Activated CD4-positive, alpha-beta T cell treated with anti-CD3 and anti-CD28 coated beads, Interleukin-2, amount 50 U/mL, for 4 hours (primary cell): ENCODE measurements at places on chromosomes 3 and 15.

GRCh38 chr3:159765030-159765859, 223.4 kb upstream of the IL12A start:
- no peak for DNase-seq

DNA sequence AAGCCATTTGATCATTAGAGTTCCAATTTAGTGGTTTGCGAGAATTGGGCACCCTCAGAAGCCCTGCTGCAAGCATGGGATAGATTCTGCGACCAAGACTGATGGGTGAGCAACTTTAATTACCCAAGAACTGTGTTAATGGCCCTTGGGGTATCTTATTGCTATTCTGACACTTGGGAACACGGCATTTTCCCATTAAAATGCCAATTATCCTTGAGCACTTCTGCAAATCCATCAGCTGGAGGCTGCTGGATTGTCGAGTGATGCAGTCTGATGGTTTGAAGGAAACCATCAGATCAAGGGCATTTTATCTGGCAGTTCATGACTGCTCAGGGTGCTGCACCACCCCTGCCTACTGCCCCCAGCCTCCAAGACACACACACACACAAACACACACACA, 183.6 kb upstream of the PROK2 start:
- no peak for DNase-seq

DNA sequence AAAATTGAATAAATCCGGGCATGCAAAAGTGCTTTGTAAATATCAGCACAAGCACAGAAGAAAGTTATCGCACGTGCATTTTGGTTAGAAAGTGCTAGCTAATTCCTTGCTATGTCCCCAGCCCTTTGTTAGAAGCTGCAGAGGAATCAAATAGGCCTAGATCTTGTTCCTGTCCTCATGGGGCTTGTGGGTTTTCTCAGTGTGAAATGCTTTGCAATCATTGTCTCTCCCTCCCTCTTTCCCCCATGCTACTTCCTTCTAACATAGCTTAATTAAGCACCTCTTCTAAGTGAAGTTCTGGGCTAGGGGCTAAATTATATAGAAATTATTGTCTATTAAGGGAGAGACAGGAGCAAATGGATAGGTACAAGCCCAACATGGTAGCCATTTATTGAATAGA, 271.7 kb downstream of the RPLP1 start:
- no peak for DNase-seq

GRCh38 chr3:155196131-155197021, 97.1 kb downstream of the STRIT1 start:
- no peak for DNase-seq

DNA sequence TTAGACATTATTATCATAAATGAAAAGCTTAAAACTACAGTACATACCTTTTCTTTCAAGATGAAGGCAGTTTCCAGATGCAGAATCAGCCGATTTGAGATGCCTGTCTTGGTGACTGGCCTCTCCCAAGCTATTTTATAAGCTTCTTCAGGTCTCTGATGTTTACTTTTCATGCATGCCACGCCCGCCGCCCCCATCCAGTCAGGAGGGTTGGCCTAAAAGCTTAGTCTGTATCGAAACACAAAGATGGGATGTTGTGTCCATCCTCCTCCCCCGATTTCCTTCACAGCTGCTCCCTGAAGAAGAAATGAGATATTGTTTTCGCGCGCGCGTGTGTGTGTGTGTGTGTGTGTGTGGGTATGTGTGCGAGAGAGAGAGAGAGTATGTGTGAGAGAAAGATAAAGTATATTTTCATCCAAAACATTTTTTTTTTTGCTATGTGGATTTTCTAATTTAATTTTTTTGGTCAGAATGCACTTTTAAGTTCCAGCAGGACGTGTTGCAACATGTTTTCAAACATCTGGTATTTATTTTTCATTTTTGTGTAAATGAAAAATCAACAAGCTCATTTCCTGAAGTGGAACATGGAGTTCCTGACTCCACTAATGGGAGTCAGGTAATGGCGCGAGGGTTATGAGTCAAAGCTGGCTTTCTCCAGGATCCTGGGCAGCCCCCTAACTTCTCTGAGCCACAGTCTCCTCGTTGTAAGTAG, at the start of gene APOD:
Gene APOD (minus strand): TSS at position 110 of the 712 bp plus-strand sequence. CDS start 4,479 bp downstream, outside the sequence.
- DNase-seq, result no peak

GRCh38 chr15:92714477-92715401, 59.2 kb upstream of the FAM174B start:
- peak; percentile 63 for DNase-seq

DNA sequence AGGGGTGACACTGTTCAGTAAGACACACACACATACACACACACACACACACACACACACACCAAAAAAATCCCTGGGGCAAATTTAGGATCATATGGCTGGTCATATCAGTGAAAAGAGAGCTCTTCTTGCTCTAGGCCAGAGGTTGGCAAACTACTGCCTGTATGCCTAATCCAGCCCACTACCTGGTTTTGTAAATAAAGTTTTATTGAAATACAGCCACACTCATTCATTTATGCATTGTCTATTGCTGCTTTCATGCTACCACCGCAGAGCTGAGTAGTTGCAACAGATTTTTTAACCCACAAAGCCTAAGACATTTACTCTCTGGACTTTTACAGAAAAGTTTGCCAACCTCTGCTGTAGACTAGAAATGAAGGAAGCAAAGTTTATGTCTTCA, 30.6 kb downstream of the ACP3 start:
- DNase-seq, result no peak

DNA sequence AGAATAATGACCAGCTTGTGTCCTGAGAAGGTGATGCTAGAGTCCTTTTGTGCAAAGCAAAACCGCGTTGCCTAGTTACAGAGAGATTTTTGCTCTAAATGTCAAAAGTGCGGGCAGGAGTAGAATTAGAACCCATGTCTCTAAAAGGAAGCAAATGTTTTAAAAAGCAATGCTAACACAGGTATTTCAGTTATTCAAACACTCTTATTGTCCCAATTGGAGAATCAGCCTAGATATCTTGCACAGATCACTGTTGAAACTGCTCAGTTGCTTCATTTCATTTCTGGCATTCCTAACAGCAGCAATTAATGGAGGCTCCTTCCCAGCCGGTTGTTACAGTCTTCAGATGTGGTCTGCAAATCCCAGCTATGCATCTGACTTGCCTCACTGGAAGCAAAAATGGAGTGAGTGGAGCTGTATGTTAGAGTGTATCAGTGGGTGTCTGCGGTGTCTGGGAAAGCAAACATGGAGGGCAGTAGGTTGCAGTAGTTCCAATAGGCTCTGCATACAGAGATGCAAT, 55.6 kb upstream of the SEMA6D start:
- DNase-seq, result no peak

GRCh38 chr3:8867646-8868045, 95.6 kb downstream of the RAD18 start:
- no peak for DNase-seq

GRCh38 chr3:71288269-71288930, 295.1 kb downstream of the FOXP1 start:
- DNase-seq, result no peak

GRCh38 chr3:158953131-158953530, 151.3 kb downstream of the MFSD1 start:
- no peak for DNase-seq

DNA sequence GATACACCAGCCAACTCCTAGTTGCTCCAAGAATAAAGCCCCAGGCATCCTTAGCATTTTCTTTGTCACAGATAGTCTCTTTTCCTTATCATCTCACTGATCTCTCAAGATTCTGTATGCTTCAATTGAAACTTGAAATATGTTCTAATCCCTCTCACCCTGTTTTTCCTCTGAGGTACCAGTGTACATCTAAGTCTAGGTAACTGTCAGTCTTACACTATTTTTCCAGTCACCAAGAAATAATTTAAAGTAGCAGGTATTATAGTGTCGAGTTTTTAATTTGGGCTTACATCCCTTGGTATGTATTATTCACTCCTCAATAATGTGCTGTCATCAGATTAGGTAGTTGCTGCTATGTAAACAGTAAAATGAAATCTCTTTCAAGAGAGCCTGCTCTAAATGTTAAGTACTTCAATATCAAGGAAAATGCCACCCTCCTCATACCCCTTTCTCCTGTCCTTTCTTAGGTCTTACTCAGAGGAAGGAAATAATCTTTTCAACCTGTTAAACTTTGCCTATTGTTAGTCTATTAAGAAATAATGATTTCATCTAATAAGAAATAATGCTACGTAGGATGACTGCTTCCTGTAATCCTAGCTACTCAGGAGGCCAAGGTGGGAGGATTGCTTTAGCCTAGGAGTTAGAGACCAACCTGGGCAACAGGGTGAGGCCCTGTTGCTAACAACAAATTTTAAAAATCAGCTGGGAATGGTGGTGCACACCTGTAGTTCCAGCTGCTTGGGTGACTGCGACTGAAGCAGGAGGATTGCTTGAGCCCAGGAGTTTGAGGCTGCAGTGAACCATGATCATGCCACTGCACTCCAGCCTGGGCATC, 39.8 kb downstream of the TSC22D2 start:
- no peak for DNase-seq

- no peak for DNase-seq
These were observed 115.0 kb downstream of the RAP2B start for GRCh38 chr3:153277029-153277428.

DNA sequence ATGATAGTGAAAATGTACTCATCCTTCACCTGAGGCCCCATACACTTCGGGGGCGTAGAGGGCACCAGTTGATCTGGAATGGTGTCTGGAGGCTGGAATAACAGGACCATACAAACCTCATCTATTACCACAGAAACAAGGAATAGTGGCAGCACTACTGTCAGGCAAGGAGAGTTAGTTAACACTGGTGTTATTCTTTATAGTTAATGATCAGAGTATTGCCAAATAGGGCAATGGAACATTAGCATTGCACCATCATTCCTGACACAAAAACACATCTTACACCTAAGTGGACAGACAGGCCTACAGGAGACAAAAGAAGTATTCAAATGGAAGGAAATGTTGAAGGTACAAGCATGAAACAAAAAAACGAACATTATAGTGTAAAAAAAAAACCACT, 137.0 kb upstream of the UBP1 start:
- no peak for DNase-seq

DNA sequence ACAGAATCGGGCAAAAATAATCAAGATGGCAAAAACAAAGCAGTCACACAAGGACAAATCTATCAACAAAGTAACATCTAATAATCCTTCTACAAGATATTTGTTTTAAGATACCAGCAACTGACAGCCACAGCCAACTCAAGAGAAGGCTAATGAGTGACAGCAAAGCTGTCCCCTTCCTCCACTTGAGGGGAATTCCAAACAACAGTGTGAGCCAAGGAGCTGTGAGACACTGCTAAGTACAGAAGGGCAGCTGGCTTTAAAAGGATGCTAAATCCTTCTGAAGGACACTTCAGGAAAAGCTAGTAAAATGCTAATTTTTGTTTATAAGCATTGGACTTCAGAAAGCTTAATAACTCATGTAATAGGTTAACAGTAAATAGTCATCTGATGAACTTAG, 120.3 kb upstream of the GOLGA8J start:
- DNase-seq, result no peak

DNA sequence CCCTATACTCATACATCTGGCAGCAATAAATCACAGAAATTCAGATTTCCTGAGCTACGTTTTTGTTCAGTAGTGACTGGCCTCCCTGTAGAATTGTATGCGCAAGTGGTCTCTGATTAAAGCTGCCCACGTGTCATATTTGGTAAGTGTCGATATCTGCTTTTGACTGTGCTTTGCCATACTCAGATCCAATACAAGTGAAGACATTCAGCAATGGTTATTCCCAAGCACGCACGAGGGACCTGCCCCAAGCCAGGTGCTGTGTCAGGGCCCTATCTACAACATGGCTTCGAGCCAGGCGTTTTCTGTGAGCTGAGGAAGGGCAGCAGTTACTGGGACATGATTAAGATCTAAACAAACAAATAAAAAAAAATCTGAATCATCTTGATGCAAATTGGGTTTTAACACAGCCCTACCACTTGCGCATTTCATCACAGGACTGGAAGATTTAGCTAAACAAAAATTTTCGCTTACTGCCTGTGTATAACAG, 47.2 kb upstream of the ICE2 start:
- DNase-seq, result no peak

DNA sequence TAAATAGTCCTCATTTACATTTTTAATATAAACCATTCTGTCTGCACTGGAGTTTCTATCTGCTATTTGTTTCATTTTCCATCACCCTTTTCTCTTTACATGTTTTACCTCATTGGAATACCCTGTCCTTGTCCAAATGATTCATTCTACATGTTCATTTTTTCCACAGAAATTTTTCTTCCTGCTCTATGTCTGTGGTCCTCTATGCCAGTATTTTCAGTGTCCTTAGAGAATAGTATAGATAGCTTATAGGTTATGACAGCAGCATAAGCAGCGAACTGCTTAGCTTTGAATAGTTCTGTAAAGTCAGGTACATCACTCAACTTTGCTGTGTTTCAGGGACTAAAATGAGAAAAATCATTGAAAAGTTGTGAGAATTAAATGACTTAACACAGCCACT, 742.3 kb upstream of the CBLB start:
- no peak for DNase-seq
